ENCODE measurements at places on chromosomes 12 and 14. TPM values are rescaled to one million over a fixed set of nuclear protein-coding genes. Genes with fewer than 3 reads are reported as not detected.

DNA sequence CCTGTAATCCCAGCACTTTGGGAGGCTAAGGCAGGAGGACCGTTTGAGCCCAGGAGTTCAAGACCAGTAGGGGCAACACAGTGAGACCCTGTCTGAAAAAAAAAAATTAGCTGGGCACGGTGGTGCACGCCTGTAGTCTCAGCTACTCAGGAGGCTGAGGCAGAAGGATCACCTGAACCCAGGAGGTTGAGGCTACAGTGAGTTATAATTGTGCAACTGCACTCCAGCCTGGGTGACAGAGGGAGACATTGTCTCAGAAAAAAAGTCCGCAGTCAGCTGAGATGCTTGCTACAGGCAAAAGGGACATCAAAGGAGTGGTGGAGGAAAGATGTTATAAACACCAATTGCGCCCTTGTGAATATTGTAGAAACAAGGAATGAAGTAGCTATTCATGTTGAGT, 77.8 kb downstream of the NDUFA12 start:
- no peak for DNase-seq

DNA sequence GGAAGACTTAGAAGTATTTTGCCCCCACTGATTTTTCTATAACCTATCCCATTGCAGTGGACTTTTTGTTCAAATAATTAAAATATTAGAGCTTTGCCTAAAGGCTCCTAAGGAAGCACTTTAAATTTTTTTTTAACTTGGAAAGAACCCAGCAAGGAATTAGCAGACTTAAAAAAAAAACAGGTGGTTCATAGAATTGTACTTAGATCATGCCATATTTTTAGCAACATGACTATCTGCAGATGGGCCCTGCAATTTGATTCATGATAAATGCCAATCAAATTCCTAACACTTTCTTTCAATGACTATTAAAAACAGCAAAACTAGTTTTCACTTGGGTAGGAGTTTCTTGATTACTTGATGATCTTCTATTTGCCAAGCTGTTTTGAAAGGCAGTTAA, 11.5 kb downstream of the ADAMTS20 start:
- no peak for DNase-seq

DNA sequence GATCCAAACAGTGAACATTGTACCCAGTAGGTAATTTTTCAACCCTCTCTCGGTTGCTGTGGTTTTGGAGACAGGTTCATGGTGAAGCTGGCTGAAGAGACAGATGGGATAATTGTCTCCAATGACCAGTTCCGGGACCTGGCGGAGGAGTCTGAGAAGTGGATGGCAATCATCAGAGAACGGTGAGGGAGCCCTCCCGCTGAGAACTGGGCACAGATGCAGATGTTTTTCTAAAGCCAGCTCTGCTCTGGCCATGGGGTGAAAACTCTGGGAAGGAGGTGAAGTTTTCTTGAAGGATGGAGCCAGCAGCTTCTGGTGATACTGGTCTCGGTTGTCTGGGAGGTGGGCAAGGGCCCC, 6.2 kb downstream of the KHNYN start:
- DNase-seq = no peak

GRCh38 chr14:63848890-63849289, 3.9 kb upstream of the SYNE2 start:
- no peak for DNase-seq

GRCh38 chr12:20174528-20175175, 193.7 kb upstream of the PDE3A start:
- DNase-seq = no peak

DNA sequence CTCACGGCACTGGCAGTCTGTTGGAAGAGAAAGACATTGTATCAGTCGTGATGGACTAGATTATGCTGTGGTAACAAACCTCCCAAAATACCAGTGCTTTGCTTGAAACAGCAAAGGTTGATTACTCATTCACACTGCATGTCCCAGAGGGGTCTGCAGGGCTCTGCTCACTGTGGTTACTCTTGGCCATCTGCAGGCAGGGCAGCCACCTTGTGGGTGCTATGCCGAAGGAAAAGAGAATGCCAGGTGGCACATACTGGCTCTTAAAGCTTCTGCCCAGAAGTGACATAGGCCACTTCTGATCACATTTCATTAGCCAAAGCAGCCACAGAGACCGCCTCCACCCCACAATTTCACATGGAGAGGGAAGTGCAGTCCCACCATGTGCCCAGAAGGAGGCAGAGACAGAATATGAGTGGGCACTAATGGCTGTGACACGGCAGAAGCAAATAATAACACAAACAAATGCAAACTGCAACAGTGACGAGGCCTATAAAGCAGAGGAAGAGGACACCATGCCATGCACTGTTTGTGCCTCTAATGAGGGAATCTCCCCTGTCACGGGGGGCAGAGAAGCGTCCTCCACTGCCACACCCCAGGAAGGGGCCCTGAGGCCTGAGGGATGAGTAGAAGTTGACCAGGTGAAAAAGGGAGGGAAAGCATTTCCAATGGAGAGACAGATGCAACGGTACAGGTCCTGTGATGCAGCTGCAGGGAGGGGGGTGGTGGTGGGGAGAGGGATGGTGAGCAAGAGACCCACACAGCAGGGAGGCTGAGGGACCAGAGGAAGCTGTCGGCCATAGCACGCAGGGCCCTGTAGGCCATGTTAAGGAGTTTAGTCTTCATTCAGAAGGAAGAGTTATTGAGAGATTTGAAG, 51.7 kb upstream of the KICS2 start:
- DNase-seq = no peak

- no peak for DNase-seq
These were observed 27.5 kb downstream of the NUDT4 start for GRCh38 chr12:93404961-93405849.

- DNase-seq = no peak
These were observed 12.4 kb downstream of the ST8SIA1 start for GRCh38 chr12:22322091-22322490.

DNA sequence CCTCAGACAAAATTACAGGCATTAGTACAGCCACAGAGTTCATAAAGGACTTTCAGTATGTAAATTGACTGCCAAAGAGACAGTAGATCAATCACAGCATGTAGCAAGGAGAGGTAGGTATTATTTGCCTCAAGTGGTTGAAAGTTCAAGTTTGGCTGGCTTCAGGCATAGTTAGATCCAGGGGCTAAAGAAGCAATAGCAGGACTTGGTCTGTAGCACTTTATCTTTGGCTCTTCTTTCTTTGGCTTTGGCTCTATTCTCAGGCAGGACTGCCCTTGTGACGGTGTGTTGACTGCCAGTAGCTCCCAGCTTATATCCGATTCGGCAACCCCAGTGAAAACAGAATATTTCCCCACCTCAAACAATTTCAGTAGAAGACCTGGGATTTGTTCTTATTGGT, 346.0 kb upstream of the TBX3 start:
- DNase-seq = no peak

DNA sequence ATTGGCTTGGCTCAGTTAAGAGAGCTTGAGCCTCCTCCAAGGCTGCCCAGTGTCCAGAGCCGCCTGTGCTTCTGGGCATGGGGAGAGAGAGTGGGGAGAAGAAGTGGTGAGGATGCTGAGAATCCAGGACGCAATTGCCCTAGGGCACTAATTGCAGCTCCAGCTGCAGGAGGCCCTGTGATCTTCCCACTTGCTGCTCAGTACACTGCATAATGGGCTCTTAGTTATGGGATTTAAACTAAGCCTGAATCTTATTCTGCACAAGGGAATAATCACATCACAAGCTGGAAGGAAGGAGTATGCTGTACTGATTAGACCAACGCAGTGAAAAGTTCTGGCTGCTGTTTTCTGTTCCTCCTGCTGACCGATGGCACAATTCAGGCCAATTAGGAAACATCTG, 101.0 kb upstream of the PRMT8 start:
- no peak for DNase-seq

DNA sequence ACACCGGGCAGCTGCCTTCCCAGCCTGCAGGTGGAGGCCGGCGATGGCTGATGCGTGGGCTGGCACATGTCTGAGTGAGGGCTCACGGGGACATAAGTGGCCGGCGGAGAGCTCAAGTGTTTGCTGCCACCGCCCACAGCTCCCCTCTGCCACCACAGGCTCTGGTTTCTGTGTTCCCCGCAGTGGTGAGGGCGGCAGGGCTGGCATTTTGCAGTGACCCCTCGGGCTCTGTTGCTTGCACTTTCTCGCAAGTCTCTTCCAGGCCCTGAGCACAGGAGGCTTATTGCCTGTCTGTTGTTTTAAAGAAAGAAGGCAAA, 271.0 kb upstream of the RTL1 start:
- no peak for DNase-seq

GRCh38 chr12:75747572-75748021, 236.2 kb upstream of the KRR1 start:
- no peak for DNase-seq

DNA sequence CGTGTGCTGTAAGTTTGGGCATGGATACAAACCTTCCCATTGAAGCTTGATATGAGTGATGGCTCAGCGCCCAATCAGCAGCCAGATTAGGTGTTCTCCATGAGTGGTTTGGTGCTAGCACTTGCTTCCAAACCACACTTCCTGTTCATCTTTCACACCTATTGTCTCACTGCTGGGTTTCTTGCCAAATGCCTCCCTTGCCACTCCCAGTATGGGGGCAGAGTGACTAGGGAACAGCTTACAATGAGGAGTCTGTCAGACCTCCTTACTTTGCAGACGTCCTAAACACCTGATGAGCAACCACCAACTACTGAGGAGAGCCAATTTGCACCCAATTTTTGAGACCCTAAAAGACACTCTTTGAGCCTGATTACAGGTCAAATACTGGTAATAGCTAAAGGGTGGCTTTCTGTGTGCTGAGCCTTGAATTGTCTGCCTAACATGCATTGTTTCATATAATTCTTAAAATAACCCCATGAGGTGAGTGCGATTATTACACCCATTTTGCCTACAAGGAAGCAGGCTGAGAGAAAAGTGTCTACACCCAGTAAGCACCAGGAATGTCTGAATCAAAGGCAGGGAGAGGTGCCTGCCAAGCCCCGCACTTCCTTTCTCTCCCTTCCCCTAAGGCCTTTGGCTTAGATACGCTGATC, 48.4 kb upstream of the FOS start:
- DNase-seq = no peak

- peak; percentile 40 for DNase-seq
These were observed 2.0 kb downstream of the ZBTB25 start for GRCh38 chr14:64501411-64502171.

DNA sequence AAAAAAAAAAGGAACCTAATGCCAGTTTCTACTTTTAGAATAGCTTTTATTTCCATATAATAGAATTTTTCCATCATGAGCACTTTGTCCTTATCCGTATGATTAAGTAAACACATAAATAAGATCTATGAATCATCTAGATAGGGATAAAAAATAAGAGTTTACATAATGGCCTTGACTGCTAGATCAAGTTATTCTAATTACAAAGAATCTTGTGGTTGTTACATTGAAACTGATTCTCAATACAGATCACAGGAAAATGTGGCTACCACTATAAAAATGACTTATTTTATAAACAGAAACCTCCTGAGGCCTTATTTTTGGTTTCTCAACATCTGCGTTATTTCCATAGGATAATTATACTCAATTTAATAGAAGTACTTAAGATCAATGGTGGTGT, 34.4 kb upstream of the NDUFA12 start:
- DNase-seq = no peak

DNA sequence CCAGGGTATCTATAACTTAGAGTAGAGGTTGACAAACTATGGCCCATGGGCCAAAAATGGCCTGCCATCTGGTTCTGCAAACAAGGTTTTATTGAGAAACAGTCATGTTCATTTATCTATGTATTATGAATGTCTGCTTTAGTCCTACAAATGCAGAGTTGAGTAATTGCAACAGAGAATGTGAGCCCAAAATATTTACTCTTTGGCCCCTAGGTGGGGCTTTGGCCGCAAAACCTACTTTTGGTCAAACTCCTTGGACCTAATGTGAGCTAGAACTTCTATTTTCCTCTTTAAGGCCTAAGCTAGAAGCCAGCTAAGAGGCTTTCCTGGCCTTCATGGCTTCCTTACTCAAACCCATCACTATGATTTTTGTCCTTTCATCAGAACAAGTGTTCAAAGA, 379.1 kb downstream of the NELL2 start:
- DNase-seq = no peak

DNA sequence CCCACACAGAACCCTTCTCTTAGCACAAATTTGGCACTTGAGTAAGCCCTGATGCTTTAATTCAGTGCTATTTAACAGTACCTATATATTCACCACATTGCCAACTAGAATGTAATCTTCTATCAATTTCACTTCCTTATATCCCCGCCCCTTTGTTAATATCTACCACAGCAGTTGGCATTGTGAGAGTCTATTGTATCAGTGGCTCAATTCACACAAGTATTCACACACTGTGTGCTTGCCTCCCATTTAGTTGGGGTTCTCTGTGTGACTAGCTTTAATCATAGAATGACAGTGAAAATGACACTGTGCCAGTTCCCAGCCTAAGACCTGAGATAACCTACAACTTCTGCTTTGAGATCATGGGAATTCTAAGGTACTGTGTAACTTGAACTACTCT, 103.1 kb downstream of the SEC23A start:
- DNase-seq = no peak

Gene ABCD2
- polyA plus RNA-seq = 0.06 TPM

Gene SLCO1A2
- 1.1 TPM for polyA plus RNA-seq

Gene RCOR1
- polyA plus RNA-seq = 32.5 TPM

Gene WNT1
- not detected for polyA plus RNA-seq

Gene STXBP6
- 8.2 TPM for polyA plus RNA-seq

Gene SCN8A
- polyA plus RNA-seq = 1.3 TPM

Gene MYO1H
- polyA plus RNA-seq = 0.86 TPM

Gene SYNE2
- 122 TPM for polyA plus RNA-seq

All from right renal pelvis (tissue), 4 donors.